CD8-positive, alpha-beta T cell (primary cell): ENCODE measurements at places on chromosomes 1 and 21.

DNA sequence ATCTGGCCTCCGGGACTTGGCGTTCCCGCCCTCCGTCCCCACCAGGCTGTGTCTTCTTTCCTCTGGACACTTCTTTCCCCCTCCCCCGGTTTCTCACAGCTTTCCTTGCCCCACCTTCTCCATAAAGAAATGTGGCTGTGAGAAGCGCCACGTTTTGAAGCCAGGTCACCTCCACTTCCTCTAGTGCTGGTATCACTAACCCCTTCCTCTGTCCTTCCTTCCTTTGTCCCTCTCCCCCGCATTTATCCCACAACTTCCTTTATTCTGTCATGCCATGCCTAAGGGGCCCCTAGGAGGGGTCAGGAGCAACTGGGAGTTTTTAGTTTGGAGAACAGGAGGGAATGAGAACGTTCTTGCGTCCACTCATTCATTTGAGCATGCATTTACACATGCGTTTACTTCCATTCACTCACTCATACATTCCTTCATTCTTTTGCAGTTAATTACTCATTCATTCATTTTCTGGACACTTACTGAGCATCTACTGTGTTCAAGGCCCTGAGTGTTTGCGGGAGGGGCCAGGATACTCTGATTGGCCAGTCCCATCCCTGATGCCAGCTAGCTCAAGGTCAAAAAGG lies 5.0 kb upstream of the ACOT11 start:
- no peak for DNase-seq

GRCh38 chr1:172658871-172659453 lies at the start of gene FASLG:
FASLG (plus strand) TSS chr1:172659103; CDS start chr1:172659202, 99 bp downstream.
- DNase-seq = peak; percentile 59

DNA sequence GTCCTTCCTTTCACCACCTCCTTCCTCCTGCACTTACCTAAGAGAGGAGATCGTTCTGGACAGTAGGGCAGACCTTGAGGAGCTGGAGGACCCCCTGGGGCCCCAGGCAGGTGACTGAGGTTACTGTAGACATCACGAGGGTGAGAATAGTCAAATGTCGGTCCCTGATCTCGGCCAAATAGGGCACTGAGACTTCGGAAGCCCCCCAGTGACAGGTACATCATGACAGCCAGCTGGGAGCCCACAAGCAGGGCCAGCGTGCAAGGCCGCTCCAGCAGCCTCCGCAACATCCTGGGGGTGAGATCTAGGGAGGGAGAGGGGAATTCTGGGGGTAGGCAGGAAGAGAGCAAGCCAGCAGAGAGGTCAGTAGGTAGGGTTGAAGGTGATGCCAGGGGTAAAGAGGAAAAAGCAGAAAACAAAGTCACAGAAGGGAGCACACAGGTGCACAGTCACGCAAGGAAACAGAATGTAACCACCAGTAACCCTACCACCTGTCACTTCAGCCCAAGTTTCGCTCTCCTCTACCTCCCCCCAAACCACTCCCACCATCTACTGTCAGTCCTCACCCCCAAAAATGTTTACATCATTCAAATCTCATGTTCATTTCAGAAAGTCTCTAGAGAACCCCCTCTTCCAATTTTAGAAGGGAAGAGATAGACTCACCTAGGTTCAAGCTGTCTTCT lies 1.4 kb downstream of the B4GALT3 start:
- no peak for DNase-seq

DNA sequence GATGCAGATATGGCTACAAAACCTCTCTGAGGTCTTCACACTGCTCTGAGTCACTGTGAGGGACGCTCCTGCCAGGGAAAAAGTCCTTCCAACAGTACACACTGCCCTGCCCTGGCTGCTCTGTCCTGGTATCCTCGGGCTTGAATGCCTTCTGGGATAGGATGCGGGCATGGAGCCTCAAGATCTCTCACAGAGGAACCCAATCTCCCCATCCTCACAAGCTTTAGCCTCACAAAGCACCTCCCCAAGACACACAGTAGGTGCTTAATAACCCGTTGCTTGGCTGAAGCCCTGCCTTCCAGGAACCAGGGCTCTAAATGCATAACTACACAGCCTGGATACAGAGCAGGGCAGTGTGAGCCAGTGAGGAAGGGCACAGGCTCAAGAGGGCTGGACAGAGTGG lies 9.2 kb downstream of the RAP1GAP start:
- no peak for DNase-seq

GRCh38 chr1:35188578-35189392 lies 4.2 kb downstream of the SFPQ start:
- DNase-seq = no peak

DNA sequence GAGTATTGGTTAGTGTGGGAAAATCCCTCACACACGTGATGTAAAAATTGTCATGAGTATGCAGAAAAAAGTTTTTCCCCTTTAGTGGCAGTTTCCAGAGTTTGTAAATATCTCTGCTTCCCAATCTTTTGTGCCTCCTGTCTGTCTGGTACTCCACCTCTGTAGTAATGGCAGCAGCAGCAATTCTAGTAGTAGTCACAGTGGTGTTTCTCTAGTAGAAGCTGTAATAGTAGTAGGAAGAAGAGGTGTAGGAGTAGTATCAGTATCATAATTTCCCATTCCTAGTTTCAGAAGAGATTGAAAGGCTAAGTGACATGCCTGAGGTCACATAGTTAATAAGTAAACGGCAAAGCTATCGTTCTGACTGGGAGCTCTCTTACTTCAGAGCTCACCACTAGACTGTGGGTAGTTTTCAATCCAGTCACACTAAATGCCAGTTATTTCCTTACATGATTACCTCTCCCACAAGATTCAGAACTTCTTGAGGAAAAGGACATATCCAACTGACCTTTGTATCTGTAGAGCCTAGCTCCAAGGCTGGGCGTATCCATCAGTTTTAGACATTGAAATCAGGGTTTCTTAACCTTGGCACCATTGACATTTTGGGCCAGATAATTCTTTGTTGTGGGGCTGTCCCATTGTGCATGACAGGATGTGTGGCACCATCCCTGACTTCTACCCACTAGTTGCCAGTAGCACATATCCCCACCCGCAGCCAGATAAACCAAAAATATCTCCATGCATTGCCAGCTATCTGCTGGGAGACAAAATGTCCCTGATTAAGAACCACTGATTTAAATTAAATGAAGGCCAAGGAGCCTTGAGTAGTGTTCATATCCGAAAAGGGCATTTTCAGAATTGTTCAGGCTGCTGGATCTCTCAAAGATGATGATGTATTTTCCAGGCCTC lies 135.9 kb downstream of the FGGY start:
- DNase-seq = no peak

DNA sequence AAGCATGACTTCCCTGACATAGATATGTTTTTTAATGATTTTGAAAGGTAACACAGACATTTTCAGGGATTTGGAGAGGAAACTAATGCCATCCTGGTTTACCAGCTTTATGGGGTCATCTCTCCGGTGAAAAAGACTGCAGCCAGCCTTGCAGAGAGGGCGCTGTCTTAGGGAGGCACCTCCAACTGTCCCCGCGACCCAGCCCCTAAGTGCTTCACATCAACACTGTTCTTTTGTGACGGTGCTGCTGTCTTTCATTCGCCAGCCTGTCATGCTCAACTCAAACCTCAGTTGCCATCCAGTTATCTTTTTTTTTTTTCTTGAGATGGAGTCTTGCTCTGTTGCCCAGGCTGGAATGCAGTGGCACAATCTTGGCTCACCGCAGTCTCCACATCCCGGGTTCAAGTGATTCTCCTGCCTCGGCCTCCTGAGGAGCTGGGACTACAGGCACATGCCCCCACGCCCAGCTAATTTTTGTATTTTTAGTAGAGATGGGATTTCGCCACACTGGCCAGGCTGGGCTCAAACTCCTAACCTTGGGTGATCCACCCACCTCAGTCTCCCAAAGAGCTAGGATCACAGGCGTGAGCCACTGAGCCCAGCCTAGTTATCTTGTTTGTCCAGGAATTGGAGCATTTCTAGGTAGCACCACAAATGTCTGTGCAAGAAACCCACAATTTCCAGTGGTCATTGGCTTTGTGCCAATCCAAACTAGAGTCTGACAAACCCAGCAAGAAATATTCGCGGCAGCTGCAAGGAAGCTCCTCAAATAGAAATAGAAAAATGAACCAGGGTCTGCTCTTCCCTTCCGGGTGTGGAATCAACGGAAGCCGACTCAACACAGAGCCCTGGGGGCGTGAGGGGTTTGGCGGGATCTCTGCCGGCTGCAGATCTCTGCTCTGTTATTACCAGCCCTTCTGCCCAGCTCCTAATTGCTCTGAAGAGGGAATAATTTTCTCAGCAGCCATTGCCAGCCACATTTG lies 24.2 kb downstream of the PDE9A start:
- DNase-seq = no peak

DNA sequence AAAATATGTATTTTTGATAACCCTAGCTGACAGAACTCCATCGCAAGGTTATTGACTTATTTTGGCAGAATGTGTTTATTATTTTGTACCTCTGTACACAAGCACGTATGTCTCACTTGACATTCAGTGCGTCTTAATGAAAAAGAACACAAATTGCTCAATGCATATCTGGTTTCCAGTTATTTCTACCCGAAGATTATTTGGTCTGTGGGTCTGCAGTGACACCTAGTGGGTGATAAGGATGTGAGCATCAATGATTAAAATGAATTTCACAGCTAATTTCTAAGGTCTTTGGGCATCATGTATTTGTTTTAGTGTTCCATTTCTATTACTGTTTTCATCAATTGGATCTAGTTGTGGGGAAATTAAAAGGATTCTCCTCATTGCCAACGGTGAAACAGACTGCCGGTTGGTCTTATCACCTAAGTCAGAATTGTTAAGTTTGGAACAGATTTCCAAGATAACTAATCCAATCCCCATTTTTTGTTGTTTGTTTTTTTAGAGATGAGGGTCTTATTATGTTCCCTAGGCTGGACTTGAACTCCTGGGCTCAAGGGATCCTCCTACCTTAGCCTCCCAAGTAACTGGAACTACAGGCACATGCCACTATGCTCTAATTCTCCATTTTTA lies 13.9 kb downstream of the DDX20 start:
- peak; percentile 51 for DNase-seq

DNA sequence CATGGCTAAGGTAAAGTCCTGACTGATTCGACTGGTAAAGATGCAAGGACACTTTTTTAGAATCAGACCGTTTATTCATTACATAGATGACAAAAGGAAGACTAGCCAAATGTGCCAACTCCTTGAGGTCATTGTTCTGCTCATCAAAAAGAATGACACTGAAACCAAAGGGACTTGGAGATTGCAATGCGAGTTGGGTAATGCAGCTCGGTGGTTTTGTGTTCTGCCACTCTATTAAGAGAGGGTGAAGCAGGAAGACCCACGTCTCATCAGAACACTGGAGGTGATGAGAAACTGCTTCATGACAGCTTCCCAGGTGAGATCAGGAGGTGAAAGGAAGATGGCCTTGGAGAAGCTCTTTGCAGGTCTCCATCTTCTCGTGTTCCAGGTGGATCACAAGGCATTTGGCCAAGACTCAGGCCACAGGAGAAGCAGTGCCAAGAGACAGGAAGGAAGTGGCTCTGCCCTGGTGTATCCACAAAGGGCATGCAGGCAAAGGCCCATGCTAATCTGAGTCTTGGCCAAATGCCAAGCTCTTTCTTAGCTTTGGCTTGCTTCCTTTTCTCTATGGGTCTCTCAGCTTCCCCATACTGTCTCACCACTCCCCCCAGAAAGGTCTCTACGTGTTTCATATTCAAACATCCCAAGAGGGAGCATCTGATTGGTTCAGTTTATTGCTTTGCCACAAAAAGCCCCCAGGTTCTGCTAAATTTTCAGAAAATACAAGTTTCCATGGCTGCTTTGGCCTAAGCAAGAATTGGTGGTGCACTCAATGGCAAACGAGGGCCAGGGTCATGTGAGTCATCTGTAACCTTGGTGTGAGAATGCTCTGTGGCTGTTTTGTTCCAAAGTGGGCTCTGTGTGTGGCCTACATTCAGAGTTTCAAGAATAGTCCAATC lies 5.7 kb upstream of the CCT8 start:
- DNase-seq = no peak

DNA sequence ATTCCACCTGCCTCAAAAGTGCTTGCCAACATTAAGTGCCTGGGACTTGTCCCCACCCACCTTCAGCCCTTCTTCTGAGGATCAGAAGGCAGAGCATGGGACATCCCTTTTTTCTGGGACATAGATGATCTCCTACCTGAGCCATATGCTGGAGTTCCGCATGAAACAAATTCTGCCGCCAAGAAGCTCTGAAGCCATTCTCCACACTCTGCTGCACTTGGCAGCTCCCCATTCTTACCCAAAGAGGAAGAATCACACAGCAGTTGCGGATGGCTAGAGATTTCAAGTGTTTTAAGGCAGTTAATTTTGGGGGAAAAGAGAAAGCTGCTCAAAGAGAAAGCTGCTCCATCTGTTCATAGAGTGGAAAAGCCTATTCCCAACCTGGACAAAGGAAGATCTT lies 197.3 kb upstream of the COA6 start:
- no peak for DNase-seq

DNA sequence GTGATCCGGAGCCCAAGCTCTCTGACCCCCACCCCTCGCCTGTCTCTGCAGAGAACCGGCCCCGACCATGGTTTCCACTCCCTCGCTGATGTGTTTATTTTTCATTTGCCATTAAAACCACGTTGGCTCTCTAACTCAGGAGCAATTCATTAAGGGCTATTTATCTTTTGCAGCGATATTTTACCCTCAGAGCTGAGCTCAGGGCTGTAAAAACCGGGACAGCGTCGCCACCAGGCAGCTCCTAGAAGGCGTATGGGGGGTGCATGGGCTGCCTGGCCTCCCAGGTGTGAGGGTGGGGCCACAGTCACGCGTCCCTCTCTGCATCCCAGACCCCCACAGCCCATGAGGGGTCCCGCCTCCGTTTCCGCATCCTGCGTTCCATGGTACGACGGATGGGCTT lies 71.4 kb downstream of the PRDM16 start:
- DNase-seq = no peak

DNA sequence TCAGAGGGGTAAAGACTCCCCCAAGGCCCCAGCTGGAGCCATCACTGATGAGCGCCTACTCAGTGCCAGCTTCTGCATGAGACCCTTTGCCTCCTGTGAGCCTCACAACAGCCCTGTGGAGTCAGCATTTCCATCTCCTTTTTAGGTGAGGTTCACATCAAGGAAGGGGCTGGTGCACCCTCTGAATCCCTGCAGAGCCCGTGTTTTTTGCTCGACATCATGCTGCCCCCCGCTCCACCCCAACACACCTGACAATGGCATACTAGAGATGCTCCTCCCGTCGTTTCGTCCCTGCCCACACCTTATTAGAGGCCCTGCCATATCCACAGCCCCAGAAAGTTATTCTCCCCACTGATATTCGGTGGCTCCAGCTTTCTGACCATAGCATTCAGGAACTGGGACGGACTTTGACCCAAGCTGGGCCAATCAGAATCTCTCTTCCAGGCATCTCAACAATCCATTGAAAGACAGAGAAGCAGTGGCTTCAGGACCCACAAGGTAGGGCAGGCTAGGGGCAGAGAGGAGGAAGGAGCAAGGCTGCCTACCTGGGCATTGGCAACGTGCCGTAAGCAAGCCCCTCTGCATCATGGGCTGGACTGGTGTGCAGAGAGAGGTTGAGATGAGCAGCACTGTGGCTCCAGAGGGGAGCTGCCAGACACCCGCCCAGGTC lies 32.7 kb downstream of the EPHA10 start:
- DNase-seq = no peak
